Naive thymus-derived CD8-positive, alpha-beta T cell (primary cell): ENCODE measurements at places on chromosomes 3 and 15. TPM values are rescaled to one million over a fixed set of nuclear protein-coding genes. Genes with fewer than 3 reads are reported as not detected.

Gene GOLGA6B
- polyA plus RNA-seq = not detected

Gene PATL2
- polyA plus RNA-seq = 12.4 TPM

GRCh38 chr15:101698314-101698713 is 26.0 kb downstream of the TARS3 start:
- DNase-seq = no peak

DNA sequence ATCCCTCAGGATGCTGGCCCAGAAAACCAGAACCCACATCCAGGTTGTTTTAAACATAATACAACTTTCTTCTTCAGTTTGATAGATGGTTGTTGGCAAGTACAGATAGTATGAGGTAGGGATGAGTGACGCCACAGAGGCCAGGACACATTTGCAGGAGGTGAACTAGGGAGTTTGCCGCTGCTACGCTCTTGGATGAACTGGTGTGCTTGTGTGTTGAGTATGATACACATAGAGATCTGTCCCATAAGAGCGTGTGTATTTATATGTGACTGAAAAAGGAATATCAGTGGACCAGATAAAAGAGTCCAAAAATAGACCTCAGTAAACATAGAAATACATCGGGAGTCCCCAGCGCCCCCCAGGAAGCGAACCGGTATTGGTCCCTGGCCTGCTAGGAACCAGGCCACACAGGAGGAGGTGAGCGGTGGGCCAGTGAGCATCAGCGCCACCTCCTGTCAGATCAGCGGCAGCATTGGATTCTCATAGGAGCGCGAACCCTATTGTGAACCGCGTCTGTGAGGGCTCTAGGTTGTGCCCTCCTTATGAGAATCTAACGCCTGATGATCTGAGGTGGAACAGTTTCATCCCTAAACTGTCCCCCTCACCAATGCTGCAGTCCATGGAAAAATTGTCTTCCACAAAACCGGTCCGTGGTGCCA is 98.1 kb downstream of the LRRK1 start:
- no peak for DNase-seq

- no peak for DNase-seq
Observed at GRCh38 chr3:171842864-171843518, at the start of gene TMEM212. Gene TMEM212 (plus strand): TSS chr3:171843349. CDS start chr3:171843384, 35 bp downstream.

DNA sequence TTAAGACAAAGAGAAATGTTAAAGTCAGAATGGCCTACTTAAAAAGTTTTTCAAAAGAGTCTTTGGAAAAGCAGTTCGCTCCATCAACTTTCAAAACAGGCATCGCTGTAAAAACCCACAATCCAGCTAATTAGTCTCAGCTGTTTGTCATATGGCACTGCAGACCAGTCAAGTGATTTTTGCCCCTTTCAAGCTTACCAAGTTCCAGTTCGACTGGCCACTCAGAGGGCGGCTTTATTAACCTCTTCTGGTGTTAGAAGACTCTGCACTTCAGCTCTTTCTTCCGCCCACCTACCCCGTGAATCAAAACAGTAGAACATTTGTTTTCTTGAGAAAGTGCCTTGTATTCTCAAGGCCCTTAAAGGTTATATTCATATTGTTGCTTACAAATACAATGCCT is 19.3 kb downstream of the RAB27A start:
- DNase-seq = no peak

Gene NEIL1
- polyA plus RNA-seq = 2.2 TPM

GRCh38 chr15:72233769-72234168 is 2.8 kb upstream of the PKM start:
- DNase-seq = no peak

Gene SLC28A2
- not detected for polyA plus RNA-seq

Gene AHSG
- not detected for polyA plus RNA-seq

DNA sequence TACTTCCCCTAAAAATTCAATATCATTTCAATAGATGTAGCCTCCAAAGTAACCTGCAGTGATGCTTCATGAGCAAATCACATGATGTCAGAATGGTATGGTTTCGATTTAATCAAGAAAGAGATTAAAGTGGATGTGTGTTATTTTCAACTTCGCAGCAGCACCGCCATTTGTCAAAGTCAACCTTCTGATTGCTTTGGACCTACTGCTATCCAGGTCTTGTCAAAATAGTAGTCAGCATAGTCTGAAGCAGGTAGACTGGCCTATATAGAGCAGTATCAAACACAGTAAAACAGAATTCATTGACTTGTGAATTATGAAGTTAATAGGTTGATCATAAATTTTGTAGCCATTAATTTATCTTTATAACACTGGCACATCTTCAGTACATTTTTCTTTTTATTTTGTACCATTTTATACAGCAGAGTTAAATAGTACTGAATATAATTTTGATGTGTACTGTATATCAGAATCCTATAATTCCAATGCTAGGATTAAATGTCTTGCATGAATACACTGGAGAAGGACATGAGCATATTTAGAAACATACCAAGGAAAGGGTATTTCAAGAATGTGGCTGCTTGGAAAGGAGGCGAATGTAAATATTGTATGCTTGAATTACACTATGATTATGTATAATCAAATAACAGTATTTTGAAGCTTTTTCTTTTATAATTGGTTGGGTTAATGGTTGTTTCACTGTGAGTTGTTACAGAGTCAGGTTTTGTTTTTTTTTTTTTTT is 79.6 kb downstream of the CDIN1 start:
- no peak for DNase-seq

DNA sequence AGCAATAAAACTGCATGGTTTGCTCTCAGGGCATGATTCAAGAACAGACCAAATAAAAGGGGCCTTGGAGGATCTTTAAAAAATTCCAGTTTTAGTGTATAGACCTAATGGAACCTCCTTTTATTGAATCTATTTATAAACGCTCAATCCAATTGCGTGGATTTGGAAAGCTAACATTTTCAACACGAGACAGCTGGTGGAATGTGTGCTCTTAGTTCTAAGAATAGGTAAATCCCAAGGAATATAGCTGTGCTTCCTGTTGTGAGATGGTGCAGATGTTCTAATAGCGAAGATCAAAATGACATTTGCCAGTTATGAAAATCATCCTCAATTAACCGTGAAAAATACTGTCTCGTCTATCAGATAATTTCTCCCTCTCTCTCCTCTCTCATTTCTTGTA is 192.5 kb downstream of the ATP10A start:
- DNase-seq = no peak

Gene NEK4
- polyA plus RNA-seq = 12.4 TPM

Gene SERPINI2
- polyA plus RNA-seq = not detected

DNA sequence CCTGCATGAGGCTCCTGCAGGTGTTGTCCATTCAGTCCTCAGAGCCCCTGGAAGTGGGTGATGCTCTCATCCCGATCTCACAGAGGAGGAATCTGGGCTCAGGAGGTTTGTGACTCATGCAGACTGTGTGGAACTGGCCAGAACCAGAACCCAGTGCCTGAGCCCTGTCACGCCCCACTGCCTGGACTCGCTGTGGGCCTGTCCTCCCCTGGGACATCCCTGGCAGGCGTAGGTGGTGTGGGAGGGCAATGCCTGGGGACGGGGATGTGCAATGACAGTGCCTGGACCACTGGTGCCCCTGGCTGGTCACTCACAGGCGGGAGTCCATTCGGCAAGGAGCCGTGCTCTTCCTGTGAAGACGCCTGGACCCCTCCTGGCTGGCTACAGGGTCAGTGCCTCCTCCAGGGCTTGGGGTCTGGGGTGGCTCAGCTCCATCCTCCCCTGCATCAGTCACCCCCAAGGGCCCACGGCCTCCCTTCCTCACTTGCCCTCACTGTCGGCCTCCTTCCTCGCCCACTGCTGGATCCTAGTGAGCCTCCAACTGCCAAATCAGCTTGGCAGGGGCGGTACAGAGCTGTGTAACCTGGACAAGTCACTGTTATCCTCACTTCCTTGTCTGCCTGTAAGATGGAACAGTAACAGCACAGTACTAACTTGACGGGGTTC is 14.9 kb downstream of the PSTPIP1 start:
- no peak for DNase-seq

GRCh38 chr3:195810455-195810845 is 1.3 kb downstream of the MUC4 start:
- DNase-seq = no peak

Gene DNASE1L3
- polyA plus RNA-seq = not detected

DNA sequence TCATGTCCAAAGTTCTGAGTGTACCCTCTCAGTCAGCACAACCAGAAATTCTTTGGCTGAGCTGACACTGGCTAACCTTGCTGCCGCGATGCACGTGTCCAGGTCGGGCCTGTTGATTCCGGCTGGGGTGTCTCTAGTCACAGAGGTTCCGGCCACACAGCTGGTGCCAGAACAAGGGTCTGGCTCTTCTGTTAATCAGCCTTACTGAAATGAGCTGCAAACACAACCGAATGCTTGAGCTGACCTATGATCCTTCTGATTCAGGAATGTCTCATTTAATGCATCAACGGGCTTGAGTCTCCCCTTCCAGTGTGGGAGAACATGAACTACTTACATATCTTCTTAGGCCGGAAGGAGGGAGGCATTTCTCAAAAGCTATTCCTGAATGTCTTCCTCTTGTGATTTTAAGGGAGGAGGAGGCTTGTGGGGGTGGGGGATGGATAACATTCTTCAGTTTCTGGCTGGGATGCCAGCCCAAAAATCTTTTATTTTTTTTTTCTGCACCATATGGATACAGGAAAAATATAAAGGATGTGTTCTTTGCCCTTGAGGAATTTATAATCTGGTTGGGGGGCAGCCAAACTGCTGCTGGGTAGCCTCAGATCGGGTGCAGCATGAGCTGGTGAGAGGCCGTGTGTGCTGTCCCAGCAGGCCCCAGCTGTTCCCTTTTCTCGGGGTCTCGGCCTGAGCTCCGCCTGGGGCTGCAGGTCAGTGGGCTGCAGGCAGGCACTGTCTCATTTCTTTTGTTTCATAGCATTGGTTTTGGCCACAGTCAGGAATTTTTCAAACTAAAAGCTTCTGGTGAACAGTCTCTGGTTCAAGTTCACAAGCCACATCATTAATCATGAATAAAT is 319.1 kb upstream of the TBL1XR1 start:
- no peak for DNase-seq

Gene FBN1
- polyA plus RNA-seq = not detected

DNA sequence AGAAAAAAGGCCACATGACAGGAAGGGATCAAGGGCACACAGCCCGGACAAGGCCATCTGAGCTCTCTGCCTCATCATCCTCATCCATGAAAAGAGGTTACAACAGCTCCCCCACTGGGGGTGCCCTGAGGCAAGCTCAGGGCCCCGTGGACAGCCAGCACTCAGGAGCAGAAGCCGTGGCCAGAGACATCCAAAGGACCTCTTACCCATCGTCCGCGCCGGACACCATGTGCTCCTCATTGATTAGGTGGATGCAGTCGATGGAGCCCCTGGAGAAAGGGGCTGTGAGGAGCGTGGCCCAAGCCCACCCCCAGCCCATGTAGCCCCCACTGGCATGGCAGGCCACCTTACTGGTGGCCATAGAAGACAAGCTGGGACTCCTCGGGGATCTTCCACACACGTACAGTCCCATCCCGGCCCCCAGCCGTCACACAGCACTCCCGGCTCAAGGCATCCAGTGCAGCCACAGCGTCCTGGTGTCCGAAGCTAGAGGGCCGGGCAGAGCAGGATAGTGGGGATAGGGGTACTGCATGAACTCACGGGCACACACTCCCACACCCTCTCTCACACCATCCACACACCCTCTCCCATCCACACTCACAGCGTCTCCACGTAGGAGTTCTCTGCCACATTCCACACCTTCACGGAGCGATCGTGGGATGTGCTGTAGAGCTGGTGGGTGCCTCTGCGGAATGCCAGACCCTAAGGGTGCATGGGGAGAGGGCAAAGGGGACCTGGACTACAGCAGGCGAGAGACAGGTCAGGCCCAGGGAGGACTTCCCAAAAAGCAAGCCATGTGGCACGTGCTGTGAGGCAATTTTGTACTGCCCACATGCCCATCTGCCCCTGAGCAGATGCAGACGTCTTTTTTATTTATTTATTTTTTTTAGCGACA is 6.5 kb downstream of the RRP9 start:
- DNase-seq = peak; percentile 10

Gene DNAH12
- polyA plus RNA-seq = not detected

Gene SLC12A1
- not detected for polyA plus RNA-seq

GRCh38 chr3:184731786-184732537 is 20.1 kb upstream of the MAGEF1 start:
- no peak for DNase-seq

GRCh38 chr3:31942446-31942845 is 38.6 kb downstream of the OSBPL10 start:
- no peak for DNase-seq

DNA sequence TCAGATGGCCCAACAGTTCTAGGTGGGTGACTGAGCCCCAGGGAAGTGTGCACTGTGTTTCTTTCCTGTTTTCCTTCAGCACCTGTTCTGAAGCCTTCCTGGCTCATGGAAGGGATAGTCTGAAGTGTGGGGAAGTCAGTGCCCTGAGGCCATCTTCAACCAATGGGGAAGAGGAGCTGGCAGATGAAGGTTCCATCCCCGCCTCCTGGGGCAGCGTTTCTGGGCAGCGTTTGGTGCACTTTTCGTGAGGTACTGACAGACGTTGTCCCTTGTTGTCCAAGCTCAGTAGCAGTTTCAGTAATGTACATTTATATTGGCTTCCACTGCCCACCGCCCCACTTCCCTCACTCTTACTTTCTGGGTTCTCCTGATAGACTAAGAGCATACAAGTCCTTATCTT is 42.6 kb upstream of the SLC25A26 start:
- no peak for DNase-seq

Gene ZMYND10
- polyA plus RNA-seq = not detected

Gene RHOV
- not detected for polyA plus RNA-seq

GRCh38 chr3:147736226-147736625 is 327.1 kb downstream of the ZIC1 start:
- DNase-seq = no peak

GRCh38 chr3:150365132-150365604 is 42.9 kb upstream of the TSC22D2 start:
- no peak for DNase-seq

- no peak for DNase-seq
Observed at GRCh38 chr3:28846971-28847478, 433.8 kb upstream of the RBMS3 start.
